Epithelial cell of prostate (primary cell): ENCODE measurements at places on chromosomes 11 and 22.

DNA sequence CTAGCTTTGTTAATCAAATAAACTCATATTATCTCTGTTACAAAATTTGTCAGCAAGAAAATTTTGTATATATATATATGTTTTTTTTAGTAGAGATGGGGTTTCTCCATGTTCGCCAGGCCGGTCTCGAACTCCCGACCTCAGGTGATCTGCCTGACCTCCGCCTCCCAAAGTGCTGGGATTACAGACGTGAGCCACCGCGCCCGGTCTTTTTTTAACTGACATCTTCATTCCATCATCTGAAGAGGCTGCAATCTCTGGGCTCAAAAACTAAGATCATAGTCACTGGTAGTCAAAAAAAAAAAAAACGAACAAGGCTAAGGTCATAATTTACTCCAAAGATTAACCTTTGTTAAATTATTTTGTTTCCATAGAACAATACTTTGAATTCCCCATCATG lies 5.3 kb upstream of the KLHDC7B start:
- DNase-seq = no peak

DNA sequence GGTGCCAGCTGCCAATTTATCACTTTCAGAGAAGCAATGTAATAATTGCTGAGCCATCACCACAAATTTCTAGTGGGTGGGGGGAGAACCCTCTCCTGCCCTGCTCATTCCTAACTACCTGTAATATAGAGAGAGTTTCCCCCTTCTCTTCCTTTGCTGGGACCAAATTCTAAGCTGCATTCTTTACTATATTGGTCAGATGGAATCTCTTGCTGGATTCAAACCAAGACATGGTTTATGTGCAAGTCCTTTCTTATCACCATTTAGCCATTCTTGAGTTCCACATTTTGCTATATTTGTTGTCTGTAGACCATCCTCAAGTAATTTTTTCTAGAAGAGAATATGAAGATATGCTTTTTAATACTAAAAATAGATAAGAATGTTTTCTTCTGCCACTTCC lies 452.1 kb downstream of the MN1 start:
- DNase-seq = no peak

- DNase-seq = no peak
Measured at GRCh38 chr11:107651672-107652071, 60.2 kb downstream of the SLN start.

DNA sequence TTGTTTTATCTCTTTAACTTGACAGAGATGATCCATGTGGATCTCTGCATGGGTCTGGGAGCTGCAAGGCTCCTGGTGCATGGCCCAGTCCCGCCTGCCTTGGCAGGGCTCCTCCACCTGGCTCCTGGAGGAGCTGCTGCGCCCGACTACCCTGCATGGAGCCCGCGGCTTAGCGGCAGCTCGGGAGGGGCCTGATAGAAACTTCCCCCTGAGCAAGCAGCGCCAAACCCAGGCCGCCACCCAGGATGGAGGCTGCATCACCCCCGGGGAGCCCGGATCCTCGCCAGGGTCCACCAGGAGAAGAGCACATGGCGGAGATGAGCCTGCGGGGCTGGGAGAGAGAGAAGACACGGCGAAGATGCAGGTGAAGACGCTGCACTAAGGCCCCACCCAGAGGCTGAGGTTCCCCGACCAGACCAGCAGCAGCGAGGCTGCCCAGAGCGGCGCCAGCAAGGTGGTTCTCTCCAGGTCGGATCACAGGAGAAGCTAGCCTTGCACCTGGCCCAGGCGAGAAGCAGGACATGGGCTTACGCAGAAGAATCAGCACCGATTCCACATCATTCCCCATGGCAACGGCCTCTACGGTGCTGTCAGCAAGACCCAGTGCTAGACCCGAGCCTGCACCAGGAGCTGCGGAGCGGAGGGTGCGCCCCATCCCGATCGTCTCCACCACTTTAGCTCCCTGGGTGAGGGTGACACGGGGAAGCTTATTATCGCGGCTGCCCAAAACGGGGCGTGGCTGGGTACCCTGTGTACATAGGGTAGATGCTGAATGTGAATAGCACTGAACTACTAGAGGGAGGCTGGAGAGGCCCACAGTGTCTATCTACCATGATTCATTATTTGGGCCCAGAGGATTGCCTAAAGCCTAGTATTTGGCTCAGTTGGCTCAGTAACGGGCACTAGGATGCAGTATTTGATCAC lies 41.3 kb upstream of the VPREB1 start:
- no peak for DNase-seq

DNA sequence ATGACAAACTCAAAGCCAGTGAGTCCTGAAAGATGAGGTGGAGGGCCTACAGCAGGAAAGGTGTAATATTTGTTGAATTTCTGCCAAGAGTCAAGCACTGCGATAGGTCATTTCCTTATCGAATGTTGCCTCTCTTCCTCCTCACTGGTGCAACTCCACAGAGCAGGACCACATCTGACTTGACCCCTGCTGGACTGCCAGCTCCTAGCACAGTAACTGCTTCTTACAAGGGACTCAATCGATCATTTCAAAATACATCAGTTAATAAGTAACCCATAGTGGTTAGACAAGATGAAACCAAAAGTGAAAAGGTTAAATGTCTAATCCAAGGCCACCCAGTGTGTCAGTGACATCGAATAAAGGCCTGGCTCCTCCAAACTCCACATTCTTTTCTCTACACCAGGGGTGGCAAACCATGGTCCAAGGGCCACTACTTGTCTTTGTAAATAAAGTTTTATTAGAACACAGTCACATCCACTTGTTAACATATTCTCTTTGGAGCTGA lies 98.5 kb upstream of the CSNK2A3 start:
- no peak for DNase-seq

- no peak for DNase-seq
Measured at GRCh38 chr11:62324731-62325556, 12.3 kb upstream of the ASRGL1 start.

DNA sequence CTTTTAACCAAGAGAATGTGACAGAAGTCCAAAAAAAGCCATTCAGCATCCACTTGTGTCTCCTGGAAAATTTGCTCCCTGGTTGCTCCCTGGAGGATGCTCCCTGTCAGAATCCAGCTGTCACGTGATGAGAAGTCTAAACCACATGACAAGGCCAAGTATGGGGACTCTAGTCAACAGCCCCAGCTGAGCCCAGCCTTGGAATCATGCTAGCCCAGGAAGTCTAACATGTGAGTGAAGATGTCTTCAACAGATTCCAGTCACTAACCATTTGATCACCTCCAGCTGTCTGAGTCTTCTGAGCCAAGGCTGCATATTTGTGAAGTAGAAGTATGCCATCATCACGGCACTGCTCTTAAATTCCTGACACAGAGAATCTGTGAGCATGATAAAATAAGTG lies 4.2 kb downstream of the OR56B4 start:
- no peak for DNase-seq

- DNase-seq = no peak
Measured at GRCh38 chr11:122115524-122116379, at the start of gene BLID. Gene BLID (minus strand): TSS chr11:122116215. CDS start chr11:122115922, 293 bp downstream.

GRCh38 chr22:21719024-21719423 lies 16.6 kb downstream of the YPEL1 start:
- DNase-seq = no peak
